Hematopoietic multipotent progenitor cell (in vitro differentiated cells): ENCODE measurements at places on chromosomes 13 and 19. TPM values are rescaled to one million over a fixed set of nuclear protein-coding genes. Genes with fewer than 3 reads are reported as not detected.

- DNase-seq: peak; percentile 4
Measured at GRCh38 chr13:84136582-84136981, 254.3 kb upstream of the SLITRK1 start.

- DNase-seq: no peak
Measured at GRCh38 chr19:46206176-46206575, 23.4 kb upstream of the IGFL1 start.

- no peak for DNase-seq
Measured at GRCh38 chr13:97975280-97975847, 21.9 kb downstream of the IPO5 start.

- no peak for DNase-seq
Measured at GRCh38 chr13:58843567-58843966, 1212.0 kb downstream of the PCDH17 start.

DNA sequence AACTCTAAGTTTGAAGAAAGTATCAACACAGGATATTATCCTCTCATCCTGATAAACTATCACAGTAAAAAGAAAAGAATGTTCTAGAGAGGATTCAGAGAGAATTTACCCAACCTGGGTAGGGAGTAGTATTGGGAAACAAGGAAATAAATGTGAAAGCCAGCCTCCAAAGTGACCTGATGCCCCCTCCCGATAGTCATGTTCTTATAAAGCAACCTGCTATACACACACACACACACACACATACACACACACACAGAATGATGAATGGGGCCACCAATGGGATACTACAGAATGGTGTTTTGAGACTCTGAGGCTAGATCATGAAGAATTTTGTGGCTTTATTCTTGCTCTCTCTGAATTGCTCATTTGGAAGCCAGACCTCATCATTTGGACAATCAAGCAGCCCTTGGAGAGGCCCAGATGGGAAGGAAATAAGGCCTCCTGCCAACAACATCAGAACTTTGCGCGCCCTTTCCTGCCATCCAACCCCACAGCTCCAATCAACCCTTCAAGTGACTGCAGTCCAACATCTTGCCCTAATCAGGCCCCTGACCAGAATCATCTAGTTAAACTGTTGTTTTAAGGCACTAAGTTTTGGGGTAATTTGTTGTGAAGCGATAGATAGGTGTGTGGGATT, 807.9 kb upstream of the ARGLU1 start:
- DNase-seq: no peak

DNA sequence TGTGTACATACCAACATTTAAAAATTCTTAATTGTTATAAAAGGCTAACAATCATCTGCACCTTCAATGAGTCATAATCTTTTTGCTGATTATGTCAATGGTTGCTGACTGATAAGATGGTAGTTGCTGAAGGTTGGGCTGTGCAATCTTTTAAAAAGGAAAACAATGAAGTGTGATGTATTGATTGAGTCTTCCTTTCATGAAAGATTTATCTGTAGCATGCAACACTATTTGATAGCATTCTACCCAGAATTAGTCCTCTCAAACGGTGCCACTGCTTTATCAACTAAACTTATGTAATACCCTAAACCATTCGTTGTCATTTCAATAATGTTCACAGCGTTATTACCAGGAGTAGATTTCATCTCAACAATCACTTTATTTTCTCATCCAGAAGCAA, 2360.6 kb downstream of the PCDH9 start:
- no peak for DNase-seq

DNA sequence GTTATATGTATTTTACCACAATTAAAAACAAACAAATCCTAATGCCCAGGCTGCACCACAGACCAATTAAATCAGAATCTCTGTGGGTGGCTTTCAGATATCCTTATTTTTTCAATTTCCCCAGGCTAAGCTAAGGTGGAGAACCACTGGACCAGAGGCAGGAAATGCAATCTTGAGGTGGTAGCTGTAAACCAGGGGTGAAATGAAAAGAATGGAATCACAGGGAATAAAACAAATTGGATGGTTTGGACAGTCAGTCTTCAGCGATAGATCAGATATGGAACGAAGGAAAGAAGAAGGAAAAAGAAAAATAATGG, 215.4 kb downstream of the KCNRG start:
- DNase-seq: no peak

DNA sequence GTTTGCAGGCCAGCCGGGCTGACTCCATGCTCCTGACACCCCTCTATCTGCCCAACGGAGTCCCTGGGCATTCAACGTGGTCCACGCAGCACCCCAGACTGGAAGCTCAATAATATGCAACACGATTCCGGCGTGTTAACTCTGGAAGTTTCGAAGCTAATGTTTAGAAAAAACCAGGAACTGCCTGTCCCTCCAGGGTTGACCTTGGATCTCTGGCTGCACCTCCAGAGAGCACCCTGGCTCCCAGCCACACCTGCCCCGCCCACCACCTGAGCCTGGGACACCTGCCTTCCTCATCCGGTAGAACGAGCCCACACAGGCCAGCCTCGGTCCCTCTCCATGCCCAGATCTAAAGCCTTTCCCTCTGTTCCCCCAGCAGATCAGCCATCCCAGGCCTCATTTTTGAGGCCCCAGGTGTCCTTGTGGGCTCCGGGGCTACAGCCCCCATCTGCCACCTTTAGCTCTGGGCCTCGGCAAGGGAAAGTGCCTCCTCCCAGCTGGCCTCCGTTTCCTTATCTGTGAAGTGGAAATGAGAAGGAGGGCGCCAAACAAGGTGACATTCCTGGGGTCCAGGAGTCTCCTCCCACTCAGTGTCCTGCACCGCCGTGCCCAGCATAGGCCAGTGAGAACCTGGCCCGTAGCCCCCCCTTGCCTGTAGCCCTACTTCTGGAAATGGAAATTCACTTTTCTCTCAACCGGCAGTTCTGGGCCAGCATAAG, 38.7 kb downstream of the KLF2 start:
- no peak for DNase-seq

GRCh38 chr13:22076658-22077057, 405.8 kb downstream of the FGF9 start:
- DNase-seq: no peak

GRCh38 chr19:55228015-55228391, 560 bp downstream of the TMEM86B start:
- DNase-seq: no peak

GRCh38 chr13:51873117-51873798, 11.5 kb downstream of the CCDC70 start:
- DNase-seq: no peak

DNA sequence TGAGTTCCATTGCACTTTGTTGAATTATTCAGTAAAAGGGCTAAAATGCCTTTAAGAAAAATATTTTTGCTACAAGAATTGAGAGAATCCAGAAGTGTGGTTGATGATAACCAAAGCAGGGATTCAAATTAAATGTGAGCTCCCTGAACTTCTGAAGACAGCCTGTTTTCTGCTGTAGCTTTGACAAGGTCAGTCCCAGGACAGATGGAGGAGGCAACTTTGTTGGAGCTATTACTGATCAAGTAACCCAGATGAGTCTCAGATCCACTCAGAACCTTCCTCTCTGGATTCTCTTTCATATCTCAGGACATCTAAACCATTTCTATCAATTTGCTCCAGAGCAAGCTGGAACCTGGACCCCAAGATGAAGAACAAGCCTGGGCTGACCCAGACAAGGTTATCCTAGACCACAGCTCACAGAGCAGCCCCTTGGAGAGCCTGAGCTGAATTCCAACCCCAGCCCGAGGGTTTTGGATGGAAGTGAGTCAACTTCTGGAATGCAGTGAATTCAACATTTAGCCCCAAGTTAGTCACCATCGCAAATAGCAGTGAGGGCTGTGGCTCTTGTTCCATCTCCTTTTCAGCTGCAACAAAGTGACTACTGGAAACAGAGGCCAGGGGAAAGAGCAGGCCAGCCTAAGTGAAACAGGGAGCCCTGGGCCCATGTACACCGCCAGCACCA, 137.8 kb upstream of the TSC22D1 start:
- DNase-seq: no peak

GRCh38 chr19:49936549-49936948, 7.2 kb upstream of the NUP62 start:
- DNase-seq: no peak

DNA sequence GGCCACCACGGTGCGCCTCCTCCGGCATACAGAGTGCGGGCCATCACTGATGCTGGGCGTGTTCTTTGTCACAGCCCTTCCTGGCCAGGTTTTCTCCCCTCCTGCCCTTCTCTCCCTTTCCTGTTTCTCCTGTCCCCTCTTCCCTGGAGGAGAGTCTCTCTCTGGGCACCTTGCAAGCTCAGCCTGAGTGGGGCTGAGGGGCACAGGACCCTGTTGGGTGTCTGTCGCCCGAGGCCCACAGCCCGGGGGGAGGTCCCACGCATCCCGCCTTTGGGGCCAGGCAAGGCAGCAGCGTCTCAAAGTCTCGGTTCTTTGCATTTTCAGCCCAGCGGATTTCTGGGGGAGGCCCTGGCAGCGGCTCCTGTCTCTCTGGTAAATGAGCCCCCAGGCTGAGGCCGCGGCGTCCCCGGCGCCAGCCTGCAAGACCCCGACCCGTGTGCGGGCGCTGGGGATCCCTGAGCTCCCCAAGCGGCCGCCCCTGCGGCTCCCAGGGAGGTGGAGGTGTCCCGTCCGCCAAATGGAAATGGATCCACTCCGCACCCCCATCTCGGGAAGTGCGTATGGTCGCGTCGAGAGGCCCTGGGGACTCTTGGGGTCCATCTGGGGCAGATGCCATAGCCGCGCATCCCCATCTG, 47.2 kb downstream of the COMP start:
- DNase-seq: no peak

GRCh38 chr19:54312436-54313377, at the start of gene LILRA5:
LILRA5 (minus strand) TSS chr19:54313166; CDS start chr19:54313019, 147 bp downstream.
- peak; percentile 76 for DNase-seq

- DNase-seq: no peak
Measured at GRCh38 chr13:79939689-79940088, 401.2 kb downstream of the SPRY2 start.

DNA sequence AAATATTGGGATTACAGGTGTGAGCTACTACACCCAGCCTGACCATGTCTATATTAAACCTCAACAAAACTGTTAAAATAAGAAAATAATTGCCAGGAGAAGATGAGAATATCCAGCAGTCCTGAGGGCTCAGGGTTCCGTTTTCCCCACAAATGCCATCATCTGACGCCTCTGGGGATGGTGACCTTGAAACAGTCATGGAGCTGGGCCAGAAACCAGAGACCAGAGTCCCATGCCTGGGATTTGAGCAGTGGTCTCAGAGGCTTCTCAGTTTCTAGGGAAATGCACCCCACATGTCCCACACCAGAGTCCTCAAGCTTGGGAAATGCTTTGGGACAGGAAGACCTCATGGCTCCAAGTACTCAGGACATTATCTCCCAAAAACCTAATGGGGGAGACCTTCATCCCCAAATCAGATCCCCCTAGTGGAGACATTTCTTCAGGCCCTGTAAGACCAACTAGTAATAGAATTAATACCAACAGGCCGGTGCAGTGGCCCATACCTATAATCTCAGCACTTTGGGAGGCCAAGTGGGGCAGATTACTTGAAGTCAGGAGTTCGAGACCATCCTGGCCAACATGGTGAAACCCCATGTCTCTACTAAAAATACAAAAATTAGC, 2.9 kb upstream of the MAP1S start:
- DNase-seq: no peak

- no peak for DNase-seq
Measured at GRCh38 chr19:2666344-2666994, 36.0 kb downstream of the GNG7 start.

DNA sequence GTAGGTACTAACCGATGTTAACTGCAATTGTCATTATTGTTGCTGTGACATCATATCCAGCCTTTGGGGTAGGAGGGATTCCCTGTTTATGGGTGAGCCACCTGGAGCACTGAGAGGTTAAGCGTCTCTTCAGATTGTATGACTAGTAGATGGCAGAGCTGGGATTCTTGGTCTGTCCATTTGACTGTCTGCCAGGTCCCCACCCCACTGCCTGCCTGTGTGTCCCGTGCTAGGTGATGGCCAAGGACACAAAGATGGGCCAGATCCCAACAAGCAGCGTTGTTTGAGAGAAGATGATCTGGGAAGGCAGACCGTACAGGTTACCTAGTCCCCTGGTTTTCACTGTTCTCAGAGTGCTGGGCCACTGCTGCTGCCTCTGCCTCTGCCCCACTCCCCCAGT, 16.6 kb downstream of the PPP2R1A start:
- no peak for DNase-seq

GRCh38 chr19:55198651-55199050, 10.7 kb downstream of the PTPRH start:
- no peak for DNase-seq

GRCh38 chr19:31627620-31628365, 278.6 kb upstream of the TSHZ3 start:
- DNase-seq: no peak

DNA sequence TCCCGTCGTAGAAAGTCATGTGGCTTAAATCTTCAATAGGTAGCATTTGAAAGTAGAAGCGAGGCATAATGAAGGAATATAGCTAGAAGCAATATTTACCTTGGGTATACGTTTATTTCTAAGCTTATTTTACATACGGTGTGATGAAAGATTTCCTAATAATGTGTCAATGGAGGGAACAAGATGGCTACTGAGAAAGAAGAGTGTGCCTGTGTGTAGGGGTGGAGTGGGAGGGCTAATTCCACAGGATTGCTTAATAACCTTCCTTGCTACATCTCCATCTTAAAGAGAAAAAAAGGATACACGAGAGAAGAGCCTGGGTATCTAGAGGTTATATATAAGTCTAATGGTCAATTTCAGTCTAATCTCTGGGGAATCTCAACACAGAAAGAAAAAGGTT, 2.0 kb downstream of the SPART start:
- DNase-seq: no peak

GRCh38 chr13:76512721-76513145, 373.5 kb downstream of the KCTD12 start:
- DNase-seq: no peak

DNA sequence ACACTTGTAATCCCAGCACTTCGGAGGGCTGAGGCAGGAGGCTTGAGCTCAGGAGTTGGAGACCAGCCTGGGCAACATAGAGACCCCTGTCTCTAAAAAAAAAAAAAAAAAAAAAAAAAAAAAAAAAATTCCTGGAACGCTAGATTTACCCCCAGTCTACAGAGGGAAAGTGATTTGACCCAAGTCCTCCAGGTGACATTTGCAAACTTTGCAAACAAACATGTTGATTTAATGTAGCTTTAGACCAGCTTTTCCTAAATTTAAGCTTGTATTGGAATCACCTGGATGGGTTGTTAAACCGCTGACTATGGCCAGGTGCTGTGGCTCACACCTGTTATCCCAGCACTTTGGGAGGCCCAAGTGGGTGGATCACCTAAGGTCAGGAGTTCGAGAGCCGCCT, 8.4 kb downstream of the CPT1C start:
- DNase-seq: no peak

GRCh38 chr13:33537676-33538075, 252.1 kb upstream of the STARD13 start:
- peak; percentile 64 for DNase-seq

The ZNF304 gene
- 7.0 TPM for total RNA-seq

The ZNF98 gene
- total RNA-seq: 1.3 TPM

The BST2 gene
- 176 TPM for total RNA-seq

The ZNF723 gene
- not detected for total RNA-seq

The CAMSAP3 gene
- total RNA-seq: 3.0 TPM

The NLRP9 gene
- not detected for total RNA-seq

The PRR20B gene
- not detected for total RNA-seq

The FBN3 gene
- not detected for total RNA-seq
